Stomach (tissue), 19 donors: ENCODE measurements at places on chromosomes 2 and 18. TPM values are rescaled to one million over a fixed set of nuclear protein-coding genes. Genes with fewer than 3 reads are reported as not detected.

DNA sequence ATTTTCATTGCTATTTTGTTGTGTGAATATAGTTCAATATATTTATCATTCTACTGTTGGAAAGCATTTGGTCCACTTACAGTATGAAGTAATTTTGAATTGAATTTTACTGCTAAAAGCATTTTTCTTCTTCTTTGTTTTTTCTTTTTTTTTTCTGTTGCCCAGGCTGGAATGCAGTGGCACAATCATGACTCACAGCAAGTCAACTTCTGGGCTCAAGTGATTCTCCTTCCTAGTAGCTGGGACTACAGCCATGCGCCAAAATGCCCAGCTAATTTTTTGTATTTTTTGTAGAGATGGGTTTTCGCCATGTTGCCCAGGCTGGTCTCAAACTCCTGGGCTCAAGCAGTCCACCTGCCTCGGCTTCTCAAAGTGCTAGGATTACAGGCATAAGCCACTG, 2.4 kb upstream of the ETAA1 start:
- no peak overlapping the region for H3K27ac ChIP-seq
- H3K4me3 ChIP-seq = no peak overlapping the region
- H3K36me3 ChIP-seq = no peaks in the 10 kb centered on the region

- H3K27ac ChIP-seq = no peak overlapping the region
- no peaks in the 10 kb centered on the region for H3K4me1 ChIP-seq
- H3K4me3 ChIP-seq = no peak overlapping the region
- no peaks in the 10 kb centered on the region for H3K27me3 ChIP-seq
- DNase-seq = no peak
These were observed 309.8 kb downstream of the ERBB4 start for GRCh38 chr2:212228743-212229171.

The CENPO gene
- 1.3 TPM for total RNA-seq

- no peak overlapping the region for H3K4me3 ChIP-seq
- no peaks in the 10 kb centered on the region for H3K4me1 ChIP-seq
- no peaks in the 10 kb centered on the region for H3K36me3 ChIP-seq
- H3K27ac ChIP-seq = no peak overlapping the region
- no peaks in the 10 kb centered on the region for H3K27me3 ChIP-seq
These were observed 802.9 kb upstream of the ID2 start for GRCh38 chr2:7878786-7879482.

DNA sequence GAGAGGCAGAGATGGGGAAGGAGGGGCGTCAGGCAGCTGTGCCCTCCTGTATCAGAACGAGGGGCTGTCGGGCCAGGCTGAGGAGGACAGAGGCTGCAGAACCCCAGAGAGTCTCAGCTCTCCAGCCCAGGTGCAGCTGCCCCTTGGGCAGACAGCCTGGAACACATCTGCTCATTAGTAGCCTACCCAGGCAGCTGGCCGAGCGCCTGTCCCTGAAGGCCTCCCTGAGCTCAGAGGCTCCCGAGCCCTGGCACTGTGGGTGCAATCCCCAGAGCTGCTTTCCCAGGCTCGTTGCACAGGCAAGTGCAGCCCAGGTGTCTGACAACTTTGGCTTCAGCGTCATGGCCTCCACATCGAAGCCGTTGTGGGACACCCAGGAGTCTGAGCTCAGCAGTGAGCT, 13.1 kb upstream of the TMEM185B start:
- H3K4me3 ChIP-seq = no peak overlapping the region
- H3K4me1 ChIP-seq = peaks cover 22% of the 10 kb centered on the region
- DNase-seq = peak; percentile 21

GRCh38 chr2:12006850-12007249, 260.4 kb downstream of the LPIN1 start:
- peaks cover 5% of the 10 kb centered on the region for H3K4me1 ChIP-seq
- H3K4me3 ChIP-seq = no peak overlapping the region
- no peak for DNase-seq
- H3K27me3 ChIP-seq = no peaks in the 10 kb centered on the region
- H3K27ac ChIP-seq = no peak overlapping the region
- H3K36me3 ChIP-seq = no peaks in the 10 kb centered on the region

DNA sequence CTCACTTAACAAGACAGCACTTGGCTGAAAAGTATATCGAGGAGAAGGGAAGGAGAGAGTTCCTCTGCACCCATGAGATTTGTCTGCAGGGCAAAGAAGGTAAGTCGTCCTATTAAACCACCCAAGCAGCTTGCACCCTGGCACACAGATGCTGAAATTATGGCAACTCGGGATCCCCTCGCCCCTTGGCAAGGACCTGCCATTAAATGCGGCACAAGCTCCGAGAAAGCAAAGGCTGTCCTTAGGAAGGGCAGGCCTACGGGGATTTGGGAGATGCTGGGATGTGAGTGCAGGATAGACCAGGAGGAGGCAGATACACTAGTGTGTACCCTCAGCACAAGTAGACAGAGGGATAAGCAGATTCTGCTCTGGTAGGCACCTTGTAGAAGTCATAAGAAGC, 191.5 kb downstream of the ALK start:
- no peaks in the 10 kb centered on the region for H3K27me3 ChIP-seq
- H3K27ac ChIP-seq = no peak overlapping the region
- H3K4me1 ChIP-seq = no peaks in the 10 kb centered on the region
- no peak overlapping the region for H3K4me3 ChIP-seq
- no peaks in the 10 kb centered on the region for H3K36me3 ChIP-seq
